ENCODE measurements at places on chromosomes 5 and 9.
A peak's percentile ranks its signal among the peaks of the same experiment; 100 is the strongest.

GRCh38 chr5:178589180-178590140, 733 bp downstream of the COL23A1 start:
- DNase-seq, result no peak

DNA sequence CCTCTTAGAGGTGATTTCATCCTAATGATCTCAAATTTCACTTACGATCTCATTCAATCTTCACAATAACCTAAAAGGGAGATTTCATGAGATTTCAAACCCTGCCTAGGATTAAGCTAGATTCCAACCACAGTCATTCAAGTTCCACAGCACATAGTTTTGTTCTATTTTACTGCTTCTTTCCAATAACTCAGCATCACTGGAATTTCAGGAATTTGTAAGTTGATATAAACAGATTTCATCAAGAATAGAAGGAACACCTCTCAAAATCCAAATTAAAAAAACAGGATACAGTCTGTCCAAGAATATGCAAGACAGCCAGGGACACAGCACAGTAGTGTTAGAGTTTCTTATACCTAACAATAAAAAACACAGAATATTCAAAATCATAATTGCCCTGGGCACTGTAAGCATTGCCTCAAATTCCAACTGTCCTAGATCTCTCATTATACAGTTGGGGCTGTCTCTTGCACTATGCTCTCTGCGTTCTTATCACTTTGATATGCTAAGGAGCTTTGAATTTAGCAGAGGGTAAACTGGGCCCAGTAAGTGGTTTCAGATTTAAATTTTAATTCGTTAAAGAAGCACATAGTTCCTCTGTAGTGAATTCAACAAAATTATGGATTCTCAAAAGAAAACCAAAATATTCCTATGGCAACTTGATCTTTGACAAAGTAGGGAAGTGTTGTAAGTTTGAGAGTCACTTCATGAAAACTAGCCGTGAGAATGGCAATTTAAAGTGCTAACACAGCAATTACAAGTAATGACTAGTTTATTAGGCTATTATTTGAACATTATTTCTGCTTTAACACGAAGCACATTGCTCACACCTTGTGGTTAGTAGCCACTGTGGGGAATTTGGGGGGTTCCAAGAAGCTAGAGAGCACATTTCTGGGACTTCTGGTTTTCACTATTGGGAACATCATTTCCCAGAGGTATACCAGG, 478.6 kb upstream of the C9orf72 start:
- DNase-seq, result no peak

DNA sequence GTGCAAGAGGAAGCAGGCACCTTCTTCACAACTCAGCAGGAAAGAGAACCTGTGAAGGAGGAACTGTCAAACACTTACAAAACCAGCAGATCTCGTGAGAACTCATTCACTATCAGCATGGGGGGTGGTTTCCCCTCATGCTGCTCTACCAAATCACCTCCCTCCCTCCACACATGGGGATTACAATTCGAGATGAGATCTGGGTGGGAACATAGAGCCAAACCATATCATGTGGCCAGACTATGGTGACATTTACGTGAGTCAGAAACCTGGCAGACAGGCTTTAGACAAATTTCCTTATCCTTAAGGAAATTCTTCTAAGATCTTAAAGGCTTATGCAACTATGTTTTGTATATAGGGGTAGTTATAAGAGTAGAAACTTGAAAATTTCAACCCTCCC, 8.7 kb upstream of the AOPEP start:
- no peak for DNase-seq

- peak; percentile 46 for DNase-seq
Measured at GRCh38 chr9:136385015-136385414, 11.5 kb upstream of the CARD9 start.

- no peak for DNase-seq
Measured at GRCh38 chr5:155021842-155022241, 8.3 kb downstream of the KIF4B start.

- DNase-seq, result no peak
Measured at GRCh38 chr5:116632890-116633289, 58.3 kb upstream of the SEMA6A start.

- DNase-seq, result no peak
Measured at GRCh38 chr5:150264667-150265603, 24.6 kb downstream of the CAMK2A start.

- peak; percentile 18 for DNase-seq
Measured at GRCh38 chr5:172078726-172079345, 72.4 kb upstream of the FBXW11 start.

DNA sequence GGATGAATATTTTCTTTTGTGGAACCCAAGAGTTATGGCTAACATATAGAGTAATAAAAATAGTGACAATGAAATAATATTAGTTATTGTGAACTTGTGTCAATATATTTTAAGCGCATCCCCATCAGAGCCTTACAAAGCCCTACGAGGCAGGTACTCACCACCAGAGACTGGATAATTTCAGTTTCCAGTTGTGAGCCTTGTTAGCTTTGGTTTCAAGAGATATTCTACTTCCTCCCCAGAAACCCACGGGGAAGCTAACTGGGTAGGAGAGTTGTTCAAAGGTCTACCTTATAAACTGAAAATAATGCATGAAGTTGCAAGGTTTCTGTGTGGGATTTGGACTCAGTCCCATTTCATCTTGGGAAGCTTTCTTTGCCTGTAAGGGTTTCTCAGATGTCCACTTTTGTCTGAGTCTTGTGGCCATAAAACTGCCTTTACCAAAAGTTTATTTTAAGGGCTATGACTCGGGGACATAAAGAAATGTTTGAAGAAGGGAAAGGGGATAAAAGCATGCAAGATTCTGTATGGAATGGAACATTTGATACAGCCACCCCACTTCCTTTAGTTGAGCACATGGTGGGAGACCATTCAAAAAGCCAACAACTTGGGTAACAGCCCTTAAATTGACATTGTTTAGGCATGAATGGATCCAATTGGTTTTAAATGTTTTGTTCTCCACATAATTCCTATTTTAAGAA, 57.4 kb upstream of the ANKRD55 start:
- no peak for DNase-seq

GRCh38 chr5:114361724-114362196, at the start of gene KCNN2:
Gene KCNN2, plus strand, starts transcription at chr5:114362070. Its CDS starts 70 bp downstream, at chr5:114362140.
- DNase-seq, result no peak

- no peak for DNase-seq
Measured at GRCh38 chr9:16867576-16868311, 2.7 kb downstream of the BNC2 start.

DNA sequence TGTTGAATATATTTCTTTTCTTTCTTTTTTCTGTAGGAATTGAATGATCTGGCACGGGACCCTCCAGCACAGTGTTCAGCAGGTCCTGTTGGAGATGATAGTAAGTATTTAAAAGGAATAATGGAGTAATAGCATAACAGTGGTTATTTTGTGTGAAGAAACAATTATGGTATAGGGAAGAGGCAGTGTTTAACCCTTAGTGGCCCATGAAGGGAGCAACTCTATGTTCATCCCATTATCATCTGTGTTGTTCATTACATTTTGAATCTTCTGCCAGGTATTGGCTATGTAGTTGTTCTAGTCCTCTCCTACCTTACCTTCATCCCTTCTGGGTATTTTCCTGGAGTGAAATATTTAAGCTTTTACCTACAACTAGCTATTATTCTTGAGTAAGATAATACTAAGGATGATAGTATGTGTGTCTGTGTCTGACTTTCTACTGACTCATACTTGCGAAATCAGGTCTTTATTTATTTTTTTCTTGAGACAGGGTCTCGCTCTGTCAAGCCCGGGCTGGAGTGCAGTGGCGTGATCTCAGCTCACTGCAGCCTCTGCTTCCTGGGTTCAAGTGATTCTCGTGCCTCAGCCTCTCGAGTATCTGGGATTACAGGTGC, 39.3 kb downstream of the UBE2D2 start:
- no peak for DNase-seq

DNA sequence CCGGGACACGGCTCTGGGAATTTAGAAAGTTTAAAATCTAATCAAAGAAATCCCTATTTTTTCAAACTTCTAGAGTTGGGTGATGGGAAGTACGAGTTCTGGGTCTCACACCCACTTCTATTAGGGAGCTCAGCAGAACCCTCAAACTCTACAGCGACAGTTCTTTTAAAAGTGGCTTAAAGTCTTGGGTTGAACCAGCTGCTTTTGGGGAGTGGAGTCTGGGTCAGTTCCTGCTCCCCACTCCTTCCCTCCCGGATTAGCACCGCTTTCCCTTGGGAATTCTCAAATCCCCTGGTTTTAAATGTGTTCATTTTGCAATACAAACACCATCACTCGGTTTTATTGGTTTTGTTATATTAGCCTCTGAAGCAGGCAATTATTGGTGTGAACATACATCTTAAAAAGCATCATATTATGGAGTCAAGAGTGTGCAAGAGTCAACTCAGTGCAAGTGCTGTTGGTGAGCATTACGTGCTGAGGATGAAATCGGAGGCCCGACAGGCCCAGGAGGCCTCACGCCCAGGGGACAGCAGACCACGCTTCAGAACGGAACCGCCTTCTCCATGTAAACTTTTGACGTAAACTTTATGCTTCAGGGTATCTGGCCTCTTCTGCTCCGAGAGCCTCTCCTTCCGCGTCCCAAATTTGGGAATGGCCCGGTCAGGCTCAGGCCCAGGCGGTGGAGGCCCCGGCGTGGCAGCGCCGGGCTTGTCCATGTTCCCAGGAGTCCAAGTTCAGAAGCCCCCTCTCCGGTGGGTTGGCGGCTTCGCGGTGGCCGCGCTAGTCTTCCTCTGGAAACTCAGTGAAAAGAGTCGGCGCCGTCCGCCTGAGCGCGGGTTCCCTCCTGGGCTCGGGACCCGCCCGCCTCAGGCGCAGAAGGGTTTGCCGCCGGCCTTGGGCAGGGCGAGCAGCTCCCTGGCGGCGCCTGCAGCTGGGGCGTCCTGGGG, 5.3 kb downstream of the IRX4 start:
- DNase-seq, result no peak

- DNase-seq, result no peak
Measured at GRCh38 chr5:167699432-167699831, 592.0 kb upstream of the WWC1 start.

GRCh38 chr5:120354126-120354525, 110.0 kb upstream of the PRR16 start:
- no peak for DNase-seq

DNA sequence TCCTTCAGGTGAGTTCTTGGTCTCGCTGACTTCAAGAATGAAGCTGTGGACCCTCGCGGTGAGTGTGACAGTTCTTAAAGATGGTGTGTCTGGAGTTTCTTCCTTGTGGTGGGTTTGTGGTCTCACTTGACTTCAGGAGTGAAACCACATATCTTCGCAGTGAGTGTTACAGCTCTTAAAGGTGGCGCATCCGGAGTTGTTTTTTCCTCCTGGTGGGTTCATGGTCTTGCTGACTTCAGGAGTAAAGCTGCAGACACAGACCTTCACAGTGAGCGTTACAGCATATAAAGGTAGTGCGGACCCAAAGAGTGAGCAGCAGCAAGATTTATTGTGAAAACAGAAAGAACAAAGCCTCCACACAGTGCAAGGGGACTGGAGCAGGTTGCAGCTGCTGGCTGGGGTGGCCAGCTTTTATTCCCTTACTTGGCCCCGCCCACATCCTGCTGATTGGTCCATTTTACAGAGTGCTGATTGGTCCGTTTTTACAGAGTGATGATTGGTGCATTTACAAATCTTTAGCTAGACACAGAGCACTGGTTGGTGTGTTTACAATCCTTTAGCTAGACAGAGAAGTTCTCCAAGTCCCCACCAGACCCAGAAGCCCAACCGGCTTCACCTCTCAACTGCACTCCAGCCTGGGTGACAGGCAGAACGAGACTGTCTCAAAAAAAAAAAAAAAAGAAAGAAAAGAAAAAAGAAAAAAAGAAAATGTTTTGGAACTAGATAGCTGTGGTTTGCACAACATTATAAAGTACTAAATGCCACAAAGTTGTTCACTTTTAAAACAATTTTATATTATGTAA, 9.1 kb upstream of the ERMP1 start:
- peak; percentile 78 for DNase-seq

GRCh38 chr5:27083449-27084415, 45.3 kb upstream of the CDH9 start:
- no peak for DNase-seq

GRCh38 chr9:82961504-82962125, 101.3 kb downstream of the RASEF start:
- peak; percentile 19 for DNase-seq

DNA sequence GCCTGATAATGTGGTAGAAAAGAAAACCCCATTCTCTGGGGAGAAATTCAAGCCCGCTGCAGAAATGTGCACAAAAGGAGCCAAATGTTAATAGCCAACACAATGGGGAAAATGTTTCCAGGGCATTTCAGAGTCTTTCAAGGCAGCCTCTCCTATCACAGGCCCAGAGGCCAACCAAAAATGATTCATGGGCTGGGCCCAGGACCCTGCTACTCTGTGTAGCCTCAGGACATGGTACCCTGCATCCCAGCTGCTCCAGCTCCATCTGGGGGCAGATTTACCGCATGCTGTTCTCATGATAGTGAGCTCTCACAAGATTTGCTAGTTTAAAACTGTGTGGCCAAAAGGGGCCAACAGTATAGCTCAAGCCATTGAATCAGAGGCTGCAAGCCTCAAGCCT, 41.1 kb downstream of the RAPGEF6 start:
- no peak for DNase-seq

DNA sequence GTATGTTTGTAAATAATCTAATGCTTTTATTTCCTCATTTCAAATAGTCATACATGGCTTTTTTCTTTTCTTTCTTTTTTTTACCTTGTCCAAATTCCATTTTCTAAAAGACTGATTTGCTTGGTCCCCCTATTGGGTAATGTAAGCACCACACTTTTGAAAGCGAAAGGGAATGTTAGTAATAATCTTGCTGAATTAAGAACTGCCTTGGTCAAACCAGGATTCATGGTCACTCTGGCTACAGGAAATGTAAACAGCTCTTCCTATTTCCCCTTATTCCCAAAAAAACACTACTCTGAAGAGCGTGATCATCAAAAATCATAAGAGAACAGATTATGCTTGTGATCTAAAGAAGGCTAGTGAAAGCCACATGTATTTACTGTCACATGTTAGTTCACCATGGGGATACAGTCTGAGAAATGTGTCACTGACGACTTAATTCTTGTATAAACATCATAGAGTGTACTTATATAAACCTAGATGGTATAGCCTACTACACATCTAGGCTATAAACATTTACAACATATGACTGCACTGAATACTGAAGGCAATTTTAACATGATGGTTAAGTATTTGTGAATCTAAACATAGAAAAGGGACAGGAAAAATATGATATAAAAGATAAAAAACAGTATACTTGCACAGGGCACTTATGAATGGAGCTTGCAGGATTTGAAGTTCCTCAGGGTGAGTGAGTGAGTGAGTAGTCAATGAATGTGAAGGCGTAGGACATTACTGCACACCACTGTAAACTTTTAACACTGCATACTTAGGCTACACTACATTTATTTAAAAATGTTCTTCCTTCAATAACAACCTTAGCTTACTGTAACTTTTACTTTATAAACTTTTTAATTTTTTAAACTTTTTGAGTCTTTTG, 75.3 kb downstream of the HMGCR start:
- DNase-seq, result no peak

DNA sequence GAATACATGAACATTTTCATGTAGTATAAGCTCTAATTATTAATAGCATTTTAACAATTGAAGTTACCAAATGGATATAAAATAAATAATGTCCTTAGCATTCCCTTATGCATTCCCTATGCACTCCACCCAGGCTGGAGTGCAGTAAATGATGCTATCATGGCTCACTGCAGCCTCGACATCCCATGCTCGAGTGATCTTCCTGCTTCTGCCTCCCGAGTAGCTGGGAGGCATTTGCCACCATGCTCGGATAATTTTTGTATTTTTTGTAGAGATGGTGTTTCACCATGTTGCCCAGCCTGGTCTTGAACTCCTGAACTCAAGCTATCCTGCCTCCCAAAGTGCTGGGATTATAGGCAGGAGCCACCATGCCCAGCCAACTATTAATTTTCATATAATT, 184.0 kb downstream of the PBX3 start:
- DNase-seq, result no peak

Measured in CD4-positive, alpha-beta T cell treated with Interleukin-10 for 1 hour (primary cell).